ENCODE measurements at places on chromosomes 3 and 15. TPM values are rescaled to one million over a fixed set of nuclear protein-coding genes. Genes with fewer than 3 reads are reported as not detected.

DNA sequence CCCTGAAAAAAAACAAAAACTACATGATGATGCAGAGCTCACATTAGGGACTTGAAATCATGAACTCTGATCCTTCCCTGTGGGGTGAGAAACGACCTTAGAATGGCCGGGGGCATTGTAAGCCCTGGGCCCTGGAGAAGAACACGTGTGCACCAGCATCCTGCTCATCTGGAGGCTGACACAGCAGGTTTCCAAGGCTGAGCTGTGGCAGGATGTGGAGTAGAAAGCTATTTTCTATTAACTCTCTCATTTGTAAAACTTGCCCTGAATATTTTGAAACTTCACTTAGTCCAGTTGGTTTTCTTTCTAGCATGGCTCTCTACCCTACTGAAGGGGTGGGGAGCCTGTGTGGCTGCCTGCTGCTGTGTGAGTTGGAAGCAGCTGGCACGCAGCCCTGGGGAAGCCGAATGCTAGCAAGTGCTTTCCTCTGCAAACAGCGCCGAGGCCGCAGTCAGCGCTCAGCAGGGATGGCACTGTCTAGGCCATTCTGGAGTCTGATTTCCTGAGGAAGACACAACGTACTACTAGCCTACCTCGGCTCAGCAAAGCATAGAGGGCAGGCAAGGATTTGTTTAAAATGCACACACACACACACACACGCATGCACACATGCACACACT is 58.0 kb downstream of the GABRG3 start:
- H3K4me1 ChIP-seq = no peaks in the 10 kb centered on the region
- no peak for DNase-seq
- H3K27ac ChIP-seq = no peak overlapping the region
- no peaks in the 10 kb centered on the region for H3K36me3 ChIP-seq
- H3K27me3 ChIP-seq = no peaks in the 10 kb centered on the region

- no peak overlapping the region for H3K4me3 ChIP-seq
- no peak for DNase-seq
- H3K4me1 ChIP-seq = no peaks in the 10 kb centered on the region
- no peaks in the 10 kb centered on the region for H3K36me3 ChIP-seq
- no peak overlapping the region for H3K27ac ChIP-seq
These were observed 320.3 kb upstream of the SATB1 start for GRCh38 chr3:18745472-18745871.

DNA sequence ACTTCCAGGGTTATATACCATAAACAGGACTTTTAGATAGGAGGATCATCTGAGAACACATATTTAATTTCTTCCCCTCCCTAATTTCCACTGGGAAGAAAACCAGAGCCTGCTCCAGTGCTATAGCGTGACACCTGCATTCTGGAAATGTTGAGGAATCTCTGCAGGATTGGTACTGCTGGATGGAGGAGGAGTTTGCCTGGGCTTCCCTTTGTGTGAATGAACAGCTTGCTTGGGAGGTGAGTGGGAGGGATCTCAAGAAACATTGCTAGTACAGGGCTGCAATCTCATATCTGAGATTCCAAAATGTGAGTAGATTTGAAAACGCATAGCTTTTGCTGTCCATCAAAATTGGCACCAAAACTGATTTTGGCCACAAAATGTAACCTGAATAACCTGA is 295.9 kb upstream of the RGMA start:
- no peaks in the 10 kb centered on the region for H3K27me3 ChIP-seq
- no peaks in the 10 kb centered on the region for H3K4me1 ChIP-seq
- no peak overlapping the region for H3K27ac ChIP-seq
- no peaks in the 10 kb centered on the region for H3K36me3 ChIP-seq
- H3K4me3 ChIP-seq = no peak overlapping the region

DNA sequence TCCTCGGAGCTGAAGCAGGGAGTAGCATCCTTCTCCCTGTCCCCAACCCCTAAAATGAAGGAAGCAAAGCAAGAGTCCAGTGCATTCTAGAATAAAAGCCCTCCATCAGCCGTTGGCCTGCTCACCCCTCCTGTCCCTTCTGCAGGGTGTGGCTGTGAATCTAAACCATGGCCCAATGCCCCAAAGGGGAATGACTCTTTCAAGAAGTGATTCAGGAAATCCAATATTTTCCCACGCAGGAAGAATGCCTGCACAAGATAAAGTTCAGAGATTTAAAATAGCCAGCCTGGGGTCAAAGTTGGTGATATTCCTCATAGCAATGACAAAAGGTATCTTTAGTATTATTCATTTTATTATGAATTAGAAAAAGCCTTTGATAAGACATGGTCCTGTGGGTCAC is 38.5 kb downstream of the SLCO2A1 start:
- DNase-seq = no peak
- no peak overlapping the region for H3K27ac ChIP-seq
- no peak overlapping the region for H3K4me3 ChIP-seq
- no peaks in the 10 kb centered on the region for H3K36me3 ChIP-seq
- H3K4me1 ChIP-seq = peaks cover 20% of the 10 kb centered on the region
- H3K27me3 ChIP-seq = no peaks in the 10 kb centered on the region

DNA sequence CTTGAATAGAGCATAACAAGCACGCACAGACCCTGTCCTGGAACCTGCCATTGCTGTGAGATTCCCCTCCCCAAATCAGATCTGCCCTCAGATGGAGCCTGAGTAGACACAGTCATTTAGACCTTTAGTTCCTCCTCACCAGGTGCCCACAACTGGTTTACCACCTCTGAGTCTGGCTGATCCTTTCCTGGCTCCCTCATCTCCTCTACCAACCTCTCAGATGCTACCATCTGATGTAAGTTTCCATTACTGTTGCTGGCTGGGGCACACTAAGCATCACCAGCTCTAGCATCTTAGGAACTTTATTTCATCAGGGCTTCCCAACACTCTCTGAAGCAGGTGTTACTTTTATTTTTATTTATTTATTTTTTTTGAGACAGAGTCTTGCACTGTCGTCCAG is 288.3 kb downstream of the TLE3 start:
- peaks cover 3% of the 10 kb centered on the region for H3K4me1 ChIP-seq
- H3K27me3 ChIP-seq = no peaks in the 10 kb centered on the region
- H3K36me3 ChIP-seq = no peaks in the 10 kb centered on the region
- no peak overlapping the region for H3K27ac ChIP-seq
- DNase-seq = no peak

DNA sequence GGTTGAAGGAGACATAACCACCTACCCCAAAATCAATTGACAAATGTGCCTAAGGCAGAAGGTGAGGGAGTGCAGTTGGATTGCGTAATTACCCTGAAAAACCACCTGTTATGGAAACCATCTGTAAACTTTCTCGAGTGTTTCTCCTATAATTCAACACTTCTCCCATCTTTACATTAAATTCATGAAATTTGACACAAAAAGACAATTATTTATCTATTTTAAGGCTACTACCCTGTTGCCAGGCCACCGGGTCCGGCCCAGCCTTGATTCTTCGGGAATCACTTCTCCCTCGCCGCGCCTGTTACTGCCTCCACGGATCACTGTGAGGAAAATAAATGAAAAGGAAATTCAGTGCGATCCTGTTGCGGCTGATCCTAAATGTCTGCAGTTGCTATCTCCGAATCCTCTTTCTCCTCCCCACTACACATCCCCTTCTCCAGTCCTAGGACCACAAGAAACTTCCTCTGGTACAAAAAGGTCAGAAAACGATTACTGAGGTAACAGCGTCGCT is 646 bp downstream of the IQCB1 start:
- H3K4me3 ChIP-seq = peak overlapping the region; percentile 59
- H3K27me3 ChIP-seq = no peaks in the 10 kb centered on the region
- H3K4me1 ChIP-seq = peaks cover 32% of the 10 kb centered on the region
- H3K36me3 ChIP-seq = no peaks in the 10 kb centered on the region

- H3K27ac ChIP-seq = no peak overlapping the region
- H3K27me3 ChIP-seq = no peaks in the 10 kb centered on the region
- DNase-seq = peak; percentile 80
- peaks cover under 1% of the 10 kb centered on the region for H3K4me1 ChIP-seq
- H3K4me3 ChIP-seq = no peak overlapping the region
These were observed 13.7 kb downstream of the FAM107A start for GRCh38 chr3:58563386-58564035.

DNA sequence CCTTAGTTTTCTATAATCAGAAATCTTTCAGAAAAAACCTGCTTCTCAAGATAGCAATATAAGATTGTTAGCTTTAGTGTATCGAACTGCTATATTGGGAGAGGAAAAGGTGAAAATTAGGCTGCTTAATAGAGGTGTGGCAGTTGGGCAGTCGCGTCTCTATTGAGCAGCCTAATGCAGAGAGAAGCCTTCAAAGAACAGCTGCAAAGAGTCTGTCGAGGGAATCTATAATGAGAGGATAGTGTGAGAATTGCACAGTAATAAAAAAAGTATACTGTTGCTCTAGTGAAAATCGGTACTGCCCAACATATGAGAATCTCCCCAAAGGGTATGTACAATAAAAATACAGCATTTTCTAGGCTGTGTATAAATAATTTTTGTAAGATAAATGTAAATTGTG is 184.4 kb downstream of the TCF12 start:
- DNase-seq = no peak
- H3K4me1 ChIP-seq = no peaks in the 10 kb centered on the region
- H3K27me3 ChIP-seq = no peaks in the 10 kb centered on the region
- no peaks in the 10 kb centered on the region for H3K36me3 ChIP-seq
- no peak overlapping the region for H3K27ac ChIP-seq

DNA sequence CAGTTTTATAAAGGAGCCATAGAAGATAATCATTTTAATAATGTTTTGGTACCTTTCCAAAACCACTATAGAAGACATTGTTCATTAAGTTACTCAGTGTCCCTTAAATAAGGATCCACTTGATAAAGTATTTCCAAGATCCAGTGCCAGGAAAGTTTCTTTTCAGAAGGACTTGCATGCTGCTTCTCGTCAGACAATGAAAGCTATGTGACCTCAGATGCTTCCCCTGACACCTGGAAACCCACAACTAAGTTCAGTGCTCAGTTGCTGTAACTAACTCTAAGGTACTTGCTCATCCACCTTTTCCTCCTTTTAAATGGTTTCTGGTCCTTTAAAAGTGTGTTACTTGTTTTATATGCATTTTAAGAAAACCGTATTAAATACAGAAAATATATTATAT is 7.3 kb downstream of the SSR3 start:
- H3K27me3 ChIP-seq = no peaks in the 10 kb centered on the region
- H3K27ac ChIP-seq = no peak overlapping the region
- no peak for DNase-seq
- no peaks in the 10 kb centered on the region for H3K36me3 ChIP-seq
- H3K4me3 ChIP-seq = no peak overlapping the region

Gene DNASE1L3
- total RNA-seq = 13.3 TPM

Gene PLXNA1
- total RNA-seq = 31.4 TPM

Gene CYP1A2
- not detected for total RNA-seq
